ENCODE measurements at places on chromosomes 2 and 18.

GRCh38 chr2:227205701-227206100 is 41.3 kb downstream of the COL4A3 start:
- no peak for DNase-seq

- DNase-seq = no peak
Measured at GRCh38 chr2:60555066-60555782, 1.8 kb upstream of the BCL11A start.

GRCh38 chr2:181313845-181314244 is 143.3 kb upstream of the ITGA4 start:
- DNase-seq = no peak

- no peak for DNase-seq
Measured at GRCh38 chr2:177073611-177074010, 139.0 kb upstream of the HNRNPA3 start.

DNA sequence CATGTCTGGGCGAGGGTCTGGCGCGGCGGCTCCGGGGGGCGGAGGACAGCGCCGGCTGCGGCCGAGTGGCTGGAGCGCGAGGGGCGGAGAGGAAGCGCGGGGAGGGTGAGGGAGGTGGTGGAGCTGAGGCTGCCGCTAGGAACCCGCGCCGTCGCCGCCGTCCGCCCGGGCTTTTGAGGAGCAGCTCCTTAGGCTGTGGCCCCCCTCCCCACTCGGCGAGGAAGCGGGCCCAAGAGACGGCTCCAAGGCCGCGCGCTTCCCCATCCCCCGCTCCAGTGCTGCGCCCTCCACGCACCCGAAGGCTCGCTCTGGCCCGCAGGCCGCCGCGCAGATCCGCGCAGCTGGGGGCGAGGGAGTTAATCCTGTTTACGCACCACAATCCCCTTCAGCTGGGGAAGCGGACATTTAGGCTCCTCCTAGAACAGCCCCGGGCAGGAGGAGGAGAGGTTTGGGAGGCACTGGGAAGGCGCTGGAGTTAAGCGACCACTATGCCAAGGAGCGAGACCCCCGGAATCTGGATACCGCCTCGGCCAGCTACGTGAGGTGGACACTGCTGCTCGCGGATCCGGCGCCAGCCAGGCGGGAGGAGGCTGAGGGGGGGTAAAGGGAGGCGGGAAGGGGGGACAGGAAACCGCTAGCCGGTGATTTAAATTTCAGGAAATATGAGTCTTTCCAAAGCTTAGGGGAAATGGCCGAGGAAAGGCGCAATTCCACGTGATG is at the start of gene CNRIP1:
TSS of gene CNRIP1 (minus strand) at position 552 of the 720 bp plus-strand sequence. CDS start at position 3, 549 bp downstream.
- DNase-seq = peak; percentile 65

DNA sequence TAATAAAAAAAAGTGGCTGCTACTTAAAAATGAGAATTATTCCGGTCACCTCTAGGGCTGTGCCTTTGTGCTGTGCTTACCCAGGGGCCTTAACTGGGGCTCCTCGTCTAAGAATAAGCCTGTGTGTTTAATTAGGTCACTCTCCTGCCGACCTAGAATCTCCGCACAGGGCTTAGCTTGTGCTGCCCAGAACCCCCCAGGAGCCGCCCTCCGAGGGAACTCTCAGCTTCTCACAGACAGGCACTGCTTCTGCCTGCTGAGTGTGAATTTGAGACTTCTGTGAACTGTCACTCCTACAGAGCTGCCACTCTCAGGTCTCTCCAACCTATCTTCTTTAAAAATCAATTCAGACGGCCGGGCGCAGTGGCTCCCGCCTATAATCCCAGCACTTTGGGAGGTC is 11.9 kb upstream of the NT5DC4 start:
- DNase-seq = no peak

GRCh38 chr2:241064802-241065354 is 37.2 kb downstream of the MTERF4 start:
- no peak for DNase-seq

- DNase-seq = no peak
Measured at GRCh38 chr2:10167316-10167715, 44.8 kb downstream of the RRM2 start.

- no peak for DNase-seq
Measured at GRCh38 chr18:13185675-13186198, 32.8 kb upstream of the LDLRAD4 start.

GRCh38 chr2:176473851-176474250 is 204.6 kb downstream of the MTX2 start:
- DNase-seq = no peak

DNA sequence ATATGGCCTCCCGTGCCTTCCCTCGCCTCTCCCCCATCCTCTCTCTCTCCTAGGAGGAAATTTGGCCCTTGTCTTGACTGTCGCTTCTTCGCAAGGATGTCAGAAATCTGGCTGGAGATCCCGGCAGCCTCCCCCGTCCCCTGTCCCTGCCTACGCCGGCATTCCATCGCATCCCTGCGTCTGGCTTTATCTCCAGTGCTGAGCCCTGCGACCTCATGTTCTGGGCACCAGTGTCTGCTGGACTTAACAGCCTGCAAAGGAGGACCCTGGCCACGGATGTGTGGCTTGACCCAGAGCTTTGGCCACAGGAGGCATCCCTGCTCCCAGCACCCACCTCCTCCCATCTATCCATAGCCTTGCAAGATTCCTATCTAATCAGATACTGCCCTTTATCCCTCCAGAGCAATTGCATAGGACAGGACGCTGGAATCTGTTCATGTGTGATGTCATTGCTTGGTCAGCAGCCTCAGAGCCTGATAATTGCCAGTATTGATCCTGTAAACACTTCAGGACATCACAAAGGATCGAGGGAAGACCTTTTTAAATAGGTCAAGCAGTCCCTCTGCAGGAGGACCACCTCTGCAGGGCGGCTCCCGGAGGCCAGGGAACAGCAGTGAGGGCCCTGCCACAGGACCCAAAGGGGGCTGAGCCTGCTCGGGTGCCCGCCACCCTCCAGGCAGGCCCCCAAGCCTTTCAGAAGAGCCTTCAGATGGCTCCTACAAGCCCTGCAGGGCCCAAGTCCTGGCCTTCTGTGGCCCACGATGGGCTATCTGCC is 168.2 kb downstream of the TWIST2 start:
- DNase-seq = no peak

DNA sequence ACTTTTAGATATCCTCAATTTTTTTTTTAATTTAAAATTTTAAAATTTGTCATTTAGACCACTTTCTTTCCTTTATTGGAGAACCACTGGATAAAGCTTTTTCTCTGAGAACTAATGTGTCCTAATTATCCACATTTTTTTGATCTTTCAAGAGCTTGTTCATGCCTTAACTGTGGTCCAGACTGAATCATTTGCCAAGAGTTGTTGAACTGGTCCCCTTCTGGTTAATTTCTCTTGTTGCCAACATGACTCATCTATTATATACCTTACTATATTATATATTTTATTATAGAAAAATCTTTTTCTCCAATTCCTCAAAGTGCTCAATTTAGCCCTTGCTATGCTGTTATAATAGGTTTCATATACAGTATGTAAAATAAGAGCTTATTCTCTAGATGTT is 53.1 kb upstream of the TMEM87B start:
- no peak for DNase-seq

GRCh38 chr2:85255456-85255812 is 72.4 kb downstream of the TGOLN2 start:
- DNase-seq = no peak

- DNase-seq = no peak
Measured at GRCh38 chr2:149926149-149926548, 338.6 kb upstream of the MMADHC start.

- no peak for DNase-seq
Measured at GRCh38 chr2:209974576-209974975, 27.9 kb upstream of the RPE start.

- DNase-seq = no peak
Measured at GRCh38 chr2:137644731-137645130, 319.5 kb upstream of the HNMT start.

DNA sequence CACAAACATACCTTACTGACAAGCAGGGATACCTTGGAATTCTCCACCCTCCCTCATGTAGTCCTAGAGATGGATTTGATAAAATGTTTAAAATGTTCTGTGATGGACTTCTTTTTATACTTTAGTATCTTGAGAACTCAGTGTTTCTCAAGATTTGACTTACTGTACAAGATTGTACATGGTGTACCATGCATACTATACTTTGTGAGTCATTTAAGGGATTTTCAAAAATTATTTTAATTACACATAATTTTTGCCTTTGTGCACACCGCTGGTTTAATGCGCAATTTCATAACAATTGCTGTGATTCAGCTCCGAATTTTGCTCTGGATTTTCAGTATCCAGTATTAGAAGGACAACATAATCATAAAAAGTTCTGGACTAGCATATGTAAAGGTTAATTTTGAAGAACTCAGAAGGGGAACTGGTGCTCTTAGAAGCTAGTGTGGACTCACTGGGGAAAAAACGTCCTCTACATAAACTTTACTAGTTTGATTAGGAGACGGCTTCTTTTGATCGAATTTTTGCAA is 78.6 kb upstream of the ACSL3 start:
- DNase-seq = no peak

GRCh38 chr2:80322311-80322920 is 17.9 kb upstream of the LRRTM1 start:
- DNase-seq = peak; percentile 21

DNA sequence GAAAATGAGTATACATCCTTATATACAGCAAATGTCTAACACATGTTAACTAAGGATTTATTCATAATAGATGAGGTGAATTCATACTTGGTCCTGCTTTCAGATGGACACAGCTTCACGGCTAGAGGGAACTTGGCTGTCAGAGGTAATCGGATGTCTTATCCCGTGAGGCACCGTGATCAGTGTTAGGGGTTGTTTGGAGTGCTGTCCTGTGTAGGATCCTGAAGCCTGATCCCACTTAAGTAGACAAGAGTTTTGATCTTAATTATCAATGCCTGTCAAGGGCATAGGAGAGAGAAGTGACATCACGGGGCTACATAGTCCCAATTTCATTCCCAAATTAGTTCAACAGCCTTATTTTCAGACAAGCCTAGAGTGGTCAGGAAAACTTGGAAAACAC is 204.6 kb downstream of the RNF144A start:
- no peak for DNase-seq

DNA sequence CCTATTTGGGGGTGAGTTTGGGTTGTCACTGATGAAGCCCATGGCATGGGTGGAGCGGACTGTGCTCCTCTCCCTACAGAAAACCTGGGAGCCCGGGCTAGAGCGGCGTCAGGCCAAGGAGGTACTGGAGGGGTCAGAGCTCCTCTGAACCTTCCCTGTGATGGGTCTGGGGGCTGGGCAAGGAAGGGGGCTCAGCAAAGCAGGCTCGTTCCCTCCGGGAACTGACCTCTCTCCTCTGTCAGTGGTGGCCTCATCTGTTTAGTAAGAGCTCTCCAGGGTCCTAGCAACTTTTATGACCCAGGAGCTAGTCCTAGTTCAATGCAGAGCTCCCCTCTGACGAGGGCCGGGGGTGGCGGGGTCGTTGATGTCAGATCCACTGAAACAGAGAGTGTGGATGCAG is 62.4 kb upstream of the OTOF start:
- DNase-seq = no peak

- no peak for DNase-seq
Measured at GRCh38 chr18:58937887-58938267, 73.2 kb downstream of the ZNF532 start.

DNA sequence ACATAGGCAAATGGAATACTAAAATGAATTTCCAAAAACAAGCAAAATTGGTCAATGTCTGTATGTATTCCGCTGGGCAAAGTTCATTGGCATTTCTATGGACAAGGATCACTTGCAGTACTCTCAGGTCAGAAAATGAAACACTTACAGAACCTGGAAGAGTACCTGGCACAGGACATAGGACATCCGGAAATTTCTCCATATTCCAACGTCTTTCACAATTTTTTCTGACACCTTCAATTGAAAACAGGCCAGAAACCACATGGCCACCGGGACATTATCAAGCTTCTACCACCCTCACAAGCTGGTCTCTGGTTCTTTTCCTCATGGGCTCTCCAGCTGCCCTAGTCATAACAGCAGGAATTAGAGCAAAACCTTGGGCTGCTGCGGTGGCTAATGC is 96.9 kb upstream of the MSH6 start:
- no peak for DNase-seq

DNA sequence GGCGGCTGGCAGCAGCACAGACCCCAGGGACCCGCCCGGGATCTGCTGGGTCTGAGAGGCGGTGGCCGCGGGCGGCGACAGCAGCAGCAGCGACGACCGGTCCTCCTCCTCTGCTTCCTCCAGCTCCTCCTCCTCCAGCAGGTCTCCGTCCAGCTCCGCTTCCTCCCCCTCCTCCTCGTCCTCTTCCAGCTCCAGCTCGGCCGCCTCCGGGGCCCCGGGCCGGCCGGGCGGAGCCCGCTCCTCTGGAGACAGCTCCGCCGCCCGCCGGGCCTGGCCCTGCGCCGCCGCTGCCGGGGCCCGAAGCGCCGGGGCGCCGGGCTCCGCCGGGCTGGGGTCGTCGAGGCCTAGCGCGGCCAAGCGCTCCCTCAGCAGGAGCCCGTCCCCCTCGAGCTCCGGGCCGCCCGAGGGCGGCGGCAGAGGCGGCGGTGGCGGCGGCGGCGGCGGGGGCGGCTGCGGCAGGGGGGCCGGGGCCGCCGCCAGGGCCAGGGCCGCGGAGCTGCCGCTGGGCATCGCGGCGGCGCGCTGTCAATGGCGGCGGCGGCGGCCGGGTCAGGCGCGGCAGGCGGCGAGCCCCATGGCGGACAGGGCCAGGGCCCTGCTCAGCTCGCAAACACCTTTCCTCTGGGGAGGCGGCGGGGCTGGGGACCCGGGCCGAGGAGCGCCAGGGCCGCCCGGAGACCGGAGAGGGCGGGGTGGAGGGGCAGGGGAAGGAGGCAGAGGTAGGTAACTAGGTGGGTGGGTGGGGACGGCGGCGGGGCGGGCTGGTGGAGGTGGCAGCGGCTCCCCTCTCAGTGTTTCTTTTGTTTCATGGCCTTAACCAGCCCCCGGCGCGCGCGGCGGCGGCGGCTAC is 445 bp downstream of the MEX3C start:
- DNase-seq = peak; percentile 33

DNA sequence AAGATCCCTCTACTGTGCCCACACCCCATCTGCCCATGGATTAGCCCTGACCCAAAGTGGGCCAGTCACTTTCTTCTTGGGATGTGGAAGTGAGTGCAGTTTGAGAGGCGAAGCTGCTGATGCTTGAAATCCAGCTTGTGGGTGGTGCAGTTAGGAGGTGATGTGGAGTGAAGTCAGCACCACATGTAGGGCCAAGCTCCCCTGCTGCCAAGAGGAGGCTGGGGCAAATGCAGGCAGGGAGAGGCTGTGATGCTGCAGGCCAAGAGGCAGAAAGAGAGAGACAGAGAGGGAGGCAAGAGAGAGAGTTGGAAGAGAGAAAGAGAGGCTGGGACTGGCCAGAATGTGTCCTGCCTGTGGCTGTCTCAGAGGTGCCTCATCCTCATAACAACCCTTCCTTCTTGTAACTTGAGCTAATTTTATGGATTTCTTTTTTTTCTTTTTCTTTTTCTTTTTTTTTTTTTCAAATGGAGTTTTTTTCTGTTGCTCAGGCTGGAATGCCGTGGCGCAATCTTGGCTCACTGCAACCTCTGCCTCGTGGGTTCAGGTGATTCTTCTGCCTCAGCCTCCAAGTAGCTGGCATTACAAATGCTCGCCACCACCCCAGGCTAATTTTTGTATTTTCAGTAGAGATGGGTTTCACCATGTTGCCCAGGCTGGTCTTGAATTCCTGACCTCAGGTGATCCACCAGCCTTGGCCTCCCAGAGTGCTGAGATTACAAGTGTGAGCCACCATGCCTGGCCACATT is 35.3 kb upstream of the CAB39 start:
- DNase-seq = no peak
